ENCODE measurements at places on chromosomes 2 and 18. TPM values are rescaled to one million over a fixed set of nuclear protein-coding genes. Genes with fewer than 3 reads are reported as not detected.

The RFTN2 gene
- 81.9 TPM for total RNA-seq

DNA sequence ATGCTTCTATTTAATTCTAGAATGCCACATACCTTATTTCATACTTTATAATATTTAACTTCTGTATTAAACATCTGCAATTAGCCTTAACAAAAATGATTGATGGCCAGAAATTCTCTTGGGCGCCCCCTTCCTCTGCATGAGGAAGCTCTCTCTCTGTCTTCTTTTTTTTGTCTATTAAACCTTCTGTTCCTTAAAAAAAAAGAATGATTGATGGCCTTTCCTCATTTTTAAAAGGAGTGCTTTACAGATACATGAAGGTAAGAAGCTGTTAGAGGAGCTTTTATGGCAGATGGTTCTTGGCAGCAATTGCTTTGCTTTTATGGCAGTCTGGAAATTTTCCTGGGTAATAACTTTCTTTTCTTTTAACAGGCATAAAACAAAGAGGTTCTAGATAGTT, 526.9 kb downstream of the SLC4A3 start:
- H3K4me1 ChIP-seq = no peaks in the 10 kb centered on the region
- DNase-seq = no peak
- no peaks in the 10 kb centered on the region for H3K36me3 ChIP-seq
- no peaks in the 10 kb centered on the region for H3K27me3 ChIP-seq
- H3K27ac ChIP-seq = no peak overlapping the region

DNA sequence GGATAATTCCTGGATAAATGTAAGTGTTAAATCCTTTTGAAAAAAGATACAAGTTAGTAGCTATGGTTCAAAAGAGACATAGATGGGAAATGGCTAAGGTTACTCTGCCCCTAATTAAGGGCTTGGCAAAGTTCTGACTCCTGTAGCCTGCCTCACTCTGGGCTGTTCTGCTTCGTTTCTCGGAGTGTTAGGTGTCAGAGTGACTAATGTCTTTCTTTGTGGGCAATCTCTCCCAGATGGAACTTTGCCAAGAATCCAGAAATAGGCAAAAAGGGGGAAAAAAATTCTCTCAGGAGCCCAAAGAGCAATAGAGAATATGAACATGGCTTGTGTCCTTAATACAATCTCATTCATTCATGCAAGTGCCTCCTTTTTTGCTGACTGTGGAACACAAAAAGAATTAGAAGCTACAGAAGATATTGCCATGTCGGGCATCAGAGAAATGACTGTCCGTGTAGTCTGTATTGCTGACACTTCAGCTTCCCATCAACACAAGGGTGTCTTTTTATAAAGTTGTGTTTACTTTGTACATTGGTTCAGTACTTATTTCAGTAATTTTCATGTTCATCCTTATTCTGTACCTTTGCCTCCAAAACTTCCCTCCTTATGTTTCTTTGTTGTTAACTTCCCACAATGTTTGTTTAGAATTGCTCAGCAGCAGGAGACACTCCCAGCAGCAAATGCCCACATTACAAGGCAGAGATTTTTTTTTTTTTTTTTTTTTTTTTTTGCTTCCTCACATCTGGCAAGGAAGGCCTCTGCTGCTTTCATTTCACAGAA, 134.0 kb downstream of the FTCDNL1 start:
- H3K36me3 ChIP-seq = no peaks in the 10 kb centered on the region
- H3K27me3 ChIP-seq = no peaks in the 10 kb centered on the region
- no peak overlapping the region for H3K27ac ChIP-seq
- H3K4me3 ChIP-seq = no peak overlapping the region

DNA sequence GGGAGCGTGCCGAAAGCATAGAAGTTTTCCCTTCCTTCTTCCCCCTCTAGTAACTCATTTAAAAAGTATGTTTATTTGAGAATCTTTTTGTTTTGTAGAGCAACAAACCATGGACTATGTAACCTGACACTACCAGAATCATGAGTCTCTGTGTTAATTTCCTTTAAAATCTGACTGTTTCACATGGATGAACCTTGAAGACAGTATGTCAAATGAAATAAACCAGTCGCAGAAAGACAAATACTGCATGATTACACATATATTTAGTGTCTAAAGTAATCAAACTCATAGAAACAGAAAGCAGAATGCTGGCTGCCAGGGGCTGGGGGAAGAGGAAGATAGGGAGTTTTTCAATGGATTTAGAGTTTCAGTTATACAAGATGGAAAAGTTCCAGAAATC, 32.3 kb downstream of the PTPN2 start:
- H3K36me3 ChIP-seq = peaks cover 5% of the 10 kb centered on the region
- no peaks in the 10 kb centered on the region for H3K27me3 ChIP-seq
- no peaks in the 10 kb centered on the region for H3K4me1 ChIP-seq
- no peak overlapping the region for H3K4me3 ChIP-seq
